ENCODE measurements at places on chromosomes 13 and 19.

GRCh38 chr19:5338656-5339197 is 1.9 kb downstream of the PTPRS start:
- DNase-seq = no peak

- DNase-seq = no peak
These were observed 779.5 kb downstream of the GPC5 start for GRCh38 chr13:92177966-92178365.

- no peak for DNase-seq
These were observed 10.7 kb downstream of the ZNF846 start for GRCh38 chr19:9757544-9758501.

DNA sequence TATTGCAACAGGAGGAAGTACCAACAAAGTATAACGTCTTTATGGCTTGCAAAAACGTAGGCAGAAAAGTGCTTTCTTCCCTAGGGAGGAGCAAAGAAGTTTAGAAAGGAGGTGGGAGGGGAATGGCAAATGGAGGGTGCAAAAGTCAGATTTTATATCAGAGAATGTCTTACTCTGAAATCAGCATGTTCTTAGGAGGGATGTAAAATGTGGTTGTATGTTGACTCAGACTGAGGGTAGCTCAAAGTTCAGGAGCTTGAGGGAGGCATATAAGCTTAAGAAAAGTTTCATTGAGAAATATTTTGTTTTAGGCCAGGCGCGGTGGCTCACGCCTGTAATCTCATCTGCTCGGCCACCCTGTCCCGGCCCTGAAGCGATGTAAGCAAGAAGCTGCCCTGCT is 1.7 kb downstream of the ZNF90 start:
- no peak for DNase-seq

All from stimulated activated CD4-positive, alpha-beta T cell treated with anti-CD3 and anti-CD28 coated beads, Interleukin-1b, Interleukin-23, amount 100 ng/mL, for 1 hour (primary cell).